Right forelimb (tissue), 1 donor: ENCODE measurements at places on chromosomes 2 and 18.
A peak's percentile ranks its signal among the peaks of the same experiment; 100 is the strongest.

DNA sequence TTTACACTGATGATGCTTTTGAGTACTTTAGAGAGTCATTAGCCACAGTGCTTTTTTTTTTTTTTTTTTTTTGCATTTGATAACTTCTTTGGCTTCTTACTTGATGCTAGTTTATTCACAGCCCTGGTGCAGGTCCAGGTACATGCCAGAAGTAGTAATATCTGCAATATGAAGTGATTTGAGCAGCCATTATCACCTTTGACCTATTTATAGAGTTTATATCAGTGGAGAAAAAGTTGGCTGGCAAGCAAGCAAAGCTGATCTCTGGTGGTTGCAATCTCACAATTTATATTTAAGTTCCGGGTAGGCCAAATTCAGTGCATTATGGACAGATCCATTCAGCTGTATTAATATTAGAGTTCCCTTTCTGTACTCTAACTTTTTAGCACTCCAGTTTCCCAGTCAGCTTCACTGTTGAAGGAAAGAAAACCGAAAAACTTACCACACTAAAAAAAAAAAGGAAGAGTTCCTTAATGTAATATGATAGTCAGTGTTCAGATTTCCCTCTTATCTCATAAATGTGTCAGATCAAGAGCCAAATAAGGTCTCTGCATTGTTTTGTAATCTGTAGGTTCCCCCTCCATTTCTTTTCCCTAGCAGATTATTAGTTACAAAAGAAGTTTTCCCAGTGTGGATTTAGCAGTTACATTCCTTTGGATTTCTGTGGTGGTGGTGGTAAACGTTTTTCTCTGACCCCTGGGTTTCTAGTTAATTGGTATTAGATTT lies 78.6 kb downstream of the HAUS1 start:
- no peak for DNase-seq

DNA sequence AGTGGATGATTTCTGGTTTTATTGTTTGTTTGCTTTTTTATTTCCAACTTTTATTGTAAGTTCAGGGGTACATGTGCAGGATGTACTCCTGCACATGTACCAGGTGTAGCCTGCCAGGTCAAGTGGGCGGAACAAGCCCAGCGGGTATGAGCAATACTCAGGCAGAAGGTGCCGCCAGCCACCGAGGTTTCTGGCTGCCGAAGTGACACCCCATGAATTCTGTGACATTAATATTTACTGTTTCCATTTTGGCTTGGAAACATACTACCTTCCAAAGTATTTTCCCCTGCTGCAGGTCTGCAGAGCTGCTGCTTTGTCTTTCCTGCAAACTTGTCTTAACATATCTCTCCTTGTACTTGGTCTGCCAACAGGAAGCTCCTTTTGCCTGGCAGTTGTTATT lies 78.5 kb downstream of the PTPN4 start:
- no peak for DNase-seq

- no peak for DNase-seq
These were observed 257.0 kb upstream of the GYPC start for GRCh38 chr2:126399001-126399400.

DNA sequence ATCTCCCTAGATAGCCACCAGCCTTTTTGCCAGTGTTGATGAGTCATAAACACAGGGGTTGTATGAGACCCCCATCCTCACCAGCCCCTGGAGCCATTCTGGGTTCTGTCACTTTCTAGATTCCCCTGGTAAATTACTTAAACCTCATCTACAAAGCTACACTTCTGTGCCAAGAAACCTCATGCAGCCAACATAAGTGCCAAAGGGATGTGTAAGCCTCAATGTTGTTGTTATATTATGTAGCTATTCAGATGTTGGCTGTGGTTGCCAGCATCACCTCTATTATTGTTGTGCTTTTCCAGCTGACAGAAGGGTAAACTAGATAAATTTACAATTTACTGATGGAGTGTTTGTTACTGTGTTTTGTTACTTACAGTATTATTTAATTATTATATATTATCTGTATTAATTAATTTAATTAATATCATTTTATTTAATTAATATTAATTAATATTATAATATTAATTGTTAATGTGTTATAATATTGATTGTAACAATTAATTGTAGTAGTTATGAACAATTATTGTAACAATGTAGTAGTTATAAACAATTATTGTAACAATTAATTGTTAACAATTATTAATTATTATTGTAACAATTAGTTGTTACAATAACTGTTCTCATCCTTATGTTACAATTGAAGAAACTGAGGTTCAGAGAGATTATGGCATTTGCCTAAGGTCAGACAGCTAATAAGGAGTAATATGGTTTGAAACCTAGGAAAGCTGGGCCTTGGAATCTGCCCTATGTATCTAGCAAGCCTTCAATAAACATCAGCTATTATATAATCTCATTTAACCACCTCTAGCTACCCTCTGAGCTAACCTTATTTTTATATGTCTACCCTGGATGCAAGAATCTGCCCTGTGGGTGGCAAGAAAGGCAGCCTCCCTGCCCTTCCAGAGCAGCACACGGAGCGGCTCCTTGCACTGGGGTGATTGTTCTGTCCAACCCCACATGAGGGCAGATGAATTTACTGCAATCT lies 36.1 kb downstream of the PSTPIP2 start:
- no peak for DNase-seq

- no peak for DNase-seq
These were observed 324.2 kb upstream of the RGPD4 start for GRCh38 chr2:107502539-107502938.

- DNase-seq = no peak
These were observed 17.1 kb downstream of the CREB1 start for GRCh38 chr2:207546822-207547221.

DNA sequence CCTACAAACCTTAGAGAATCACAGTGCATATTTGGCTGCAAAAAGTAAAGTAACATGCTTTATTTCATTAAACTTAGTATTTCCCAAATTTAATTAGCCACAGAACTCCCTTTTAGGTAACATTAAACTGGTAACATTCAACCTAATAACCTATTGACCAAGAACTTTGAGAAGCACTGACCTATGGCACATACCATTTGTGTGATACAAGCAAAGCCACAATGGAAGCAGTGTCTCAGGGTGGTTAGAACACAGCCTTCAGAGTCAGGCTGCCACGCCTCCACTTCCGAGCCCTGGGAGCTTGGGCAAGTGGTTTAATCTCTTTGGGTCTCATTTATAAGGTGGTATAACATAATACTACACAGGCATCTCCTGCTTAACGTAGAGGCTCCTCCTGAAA lies 301.4 kb downstream of the PDE11A start:
- DNase-seq = no peak

GRCh38 chr18:57657542-57657941 lies 35.9 kb upstream of the NARS1 start:
- DNase-seq = no peak

DNA sequence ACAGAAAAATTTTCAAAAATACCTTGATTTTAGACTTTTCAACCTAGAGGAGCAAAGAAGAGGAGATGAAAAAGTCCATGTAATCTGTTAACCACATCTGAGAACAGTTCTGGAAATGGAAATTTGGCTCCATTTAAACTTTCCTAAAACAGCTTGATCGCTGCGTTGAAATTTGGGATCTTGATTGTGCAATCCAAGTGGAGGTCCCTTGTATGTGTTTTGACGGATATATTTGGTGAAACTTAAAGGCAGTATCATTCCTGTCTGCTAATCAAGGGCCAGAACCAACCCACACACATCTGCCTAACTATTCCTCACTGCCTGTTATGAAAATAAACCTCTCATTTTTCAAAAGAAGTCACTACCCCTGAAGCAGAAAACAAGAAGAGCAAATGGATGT lies 46.6 kb downstream of the SPATS2L start:
- no peak for DNase-seq

- DNase-seq = no peak
These were observed 78.1 kb upstream of the NPAS2 start for GRCh38 chr2:100741880-100742276.

GRCh38 chr18:38887671-38888020 lies 1322.0 kb upstream of the CELF4 start:
- DNase-seq = no peak

DNA sequence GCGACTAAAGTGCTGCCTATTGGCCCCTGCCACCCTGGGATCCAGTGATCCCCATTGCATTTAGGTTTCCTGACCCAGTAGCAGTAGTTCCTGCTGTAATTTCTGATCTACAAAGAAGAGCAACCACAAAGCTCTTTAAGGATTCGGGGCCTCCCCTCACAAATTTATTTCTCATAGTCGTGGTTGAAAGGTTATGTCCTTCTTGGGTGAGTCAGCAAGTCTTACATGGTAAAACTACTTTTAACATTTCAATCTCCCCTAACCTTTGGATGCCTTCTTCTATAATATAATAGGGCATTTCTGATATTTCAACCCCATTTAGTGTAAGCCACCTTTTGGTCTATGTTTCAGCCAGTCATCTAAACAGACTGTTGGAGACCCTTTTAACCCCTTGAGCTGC lies 14.9 kb downstream of the PIKFYVE start:
- DNase-seq = no peak

DNA sequence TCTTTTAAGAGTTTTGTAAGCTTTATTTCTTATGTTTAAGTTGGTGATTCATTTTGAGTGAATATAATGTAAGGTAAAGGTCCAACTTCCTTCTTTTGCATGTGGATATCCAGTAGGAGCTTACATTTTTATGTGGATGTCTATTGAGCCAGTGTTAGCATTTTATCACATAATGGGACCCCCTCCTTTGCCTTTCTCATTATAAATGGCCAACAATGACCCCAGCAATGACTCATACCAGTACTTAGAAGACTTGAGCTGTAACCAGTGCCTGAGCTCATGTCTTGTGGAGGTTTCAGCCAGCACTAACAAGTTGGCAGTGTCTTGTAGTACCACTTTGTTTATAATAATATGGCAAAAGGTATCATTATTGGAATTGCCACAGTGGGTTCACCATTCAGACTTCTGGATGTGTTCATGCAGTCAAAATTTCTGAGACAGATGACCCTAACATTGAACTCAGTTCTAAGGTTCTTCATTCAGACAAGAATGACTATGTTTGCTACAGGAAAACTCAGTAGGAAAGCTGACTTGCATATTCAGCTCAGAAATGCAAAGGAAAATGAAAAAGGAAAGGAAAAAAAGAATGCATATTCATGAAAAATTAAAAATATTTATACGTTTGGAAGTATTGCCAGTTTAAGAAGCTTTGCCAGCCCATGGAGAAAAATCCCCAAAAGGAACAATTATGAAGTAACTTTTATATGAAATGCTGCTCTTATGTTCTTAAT lies 41.0 kb downstream of the CDKL4 start:
- DNase-seq = no peak

DNA sequence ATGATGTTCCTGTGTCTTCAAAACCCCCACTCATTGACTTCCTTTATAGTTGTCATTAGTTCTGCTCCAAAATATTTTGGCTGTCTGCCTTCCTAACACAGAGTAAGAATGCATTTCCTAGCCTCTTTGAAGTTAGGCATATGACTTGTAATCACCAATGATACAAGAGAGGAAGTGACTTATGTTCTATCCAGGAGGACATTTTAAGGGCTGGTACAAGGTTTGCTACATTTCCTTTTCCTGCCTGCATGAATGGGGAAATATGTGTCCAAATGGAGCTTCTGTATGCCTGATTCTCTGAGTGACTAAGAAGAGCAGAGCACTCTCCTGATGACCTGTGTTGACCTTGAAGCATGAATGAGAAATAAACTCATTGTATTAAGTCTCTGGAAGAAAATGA lies 115.1 kb downstream of the PLCL1 start:
- DNase-seq = no peak

DNA sequence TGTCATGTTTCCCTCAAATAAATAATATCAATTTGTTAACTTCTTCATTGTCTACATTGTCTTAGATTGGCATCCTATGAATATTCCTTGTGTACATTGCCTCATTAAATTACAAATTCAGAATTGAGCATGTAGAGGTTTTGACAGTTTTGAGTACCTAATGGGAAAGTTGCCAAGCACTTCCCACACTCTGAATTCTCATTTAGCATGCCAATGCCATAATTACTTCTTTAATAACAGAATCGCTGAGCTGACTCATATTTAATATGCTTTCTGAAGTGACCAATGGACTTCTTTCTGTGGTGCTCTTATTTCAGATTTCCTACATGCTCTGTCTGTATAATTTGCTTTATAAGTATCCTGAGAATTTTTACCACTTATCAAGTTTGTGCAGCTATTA lies 114.4 kb upstream of the NOL4 start:
- no peak for DNase-seq

DNA sequence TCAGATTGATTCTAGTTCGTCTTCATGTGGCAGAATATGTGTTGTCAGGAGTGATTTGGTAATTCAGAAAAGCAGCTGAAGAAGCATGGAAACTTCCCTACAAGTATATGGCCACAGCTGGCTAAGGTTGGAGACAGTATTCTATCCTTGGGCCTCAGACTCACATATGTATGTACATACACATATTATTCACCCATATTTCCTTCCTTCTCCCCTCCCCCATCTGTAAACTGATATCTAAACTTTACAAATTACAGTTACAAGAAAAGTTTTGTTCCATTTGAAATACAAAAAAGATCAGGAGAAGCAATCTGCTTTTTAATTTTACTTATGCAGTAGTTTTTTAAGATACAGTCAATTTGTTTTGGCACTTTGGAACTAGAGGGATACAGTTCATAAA lies 3.1 kb downstream of the SP3 start:
- DNase-seq = no peak

DNA sequence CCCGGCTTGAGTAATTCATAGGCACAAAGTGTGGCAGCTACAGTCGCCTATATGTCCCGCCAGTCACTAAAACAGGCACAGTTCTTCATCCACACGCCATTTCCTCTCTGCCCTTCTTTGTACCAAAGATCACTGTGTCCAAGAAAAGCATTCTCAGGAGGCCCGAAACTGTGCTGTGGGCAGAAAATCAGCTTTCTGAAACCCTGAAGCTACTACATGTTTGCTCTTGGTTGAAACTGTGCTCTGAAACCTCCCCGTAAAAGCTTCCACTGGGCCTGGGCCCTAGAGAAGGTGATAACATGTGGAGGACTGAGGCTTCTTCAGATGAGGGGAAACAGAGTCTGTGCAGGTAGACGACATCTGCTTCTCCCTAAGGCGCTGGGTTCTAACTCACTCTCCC lies 75.6 kb upstream of the ID2 start:
- no peak for DNase-seq

DNA sequence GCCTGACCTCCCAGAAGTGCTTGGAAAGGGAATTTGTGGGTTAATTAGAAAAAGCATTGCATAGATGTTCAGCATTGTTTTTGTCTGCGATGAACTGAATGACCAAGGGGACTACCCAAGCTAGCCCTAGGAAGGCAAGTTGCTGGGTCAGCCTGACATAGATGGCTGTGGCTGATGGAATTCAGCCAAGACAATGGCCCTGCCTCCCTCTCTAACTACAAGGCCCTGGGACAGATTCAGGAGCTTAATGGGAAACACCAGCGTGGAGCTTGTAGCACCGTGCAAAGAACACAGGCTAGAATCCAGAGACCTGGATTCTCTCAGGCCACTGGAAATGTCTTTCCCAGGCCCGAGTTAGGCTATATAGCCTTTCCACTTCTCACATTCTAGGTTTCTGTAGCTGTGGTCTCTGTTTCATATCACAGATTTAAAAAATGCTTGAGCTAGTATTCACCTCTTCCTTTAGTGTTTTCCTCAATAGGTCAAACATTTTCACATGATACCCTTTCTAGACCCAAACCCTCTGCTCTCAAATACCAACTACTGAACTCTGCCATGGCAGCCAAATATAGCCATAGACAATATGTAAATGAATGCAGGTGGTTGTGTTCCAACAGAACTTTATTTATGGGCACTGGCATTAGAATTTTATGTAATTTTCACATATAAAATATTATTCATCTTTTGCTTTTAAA lies 294.3 kb upstream of the MEX3C start:
- DNase-seq = no peak

GRCh38 chr2:240931319-240931949 lies 25.3 kb downstream of the CROCC2 start:
- DNase-seq = peak; percentile 11
